Diencephalon (tissue), 1 donor: ENCODE measurements at places on chromosomes 1 and 21. TPM values are rescaled to one million over a fixed set of nuclear protein-coding genes. Genes with fewer than 3 reads are reported as not detected.

Gene SPATA6
- 44.5 TPM for total RNA-seq

Gene AADACL4
- not detected for total RNA-seq

Gene LCE6A
- total RNA-seq = not detected

Gene GPR161
- total RNA-seq = 56.7 TPM

Gene TNNI3K
- total RNA-seq = 7.2 TPM

Gene GFI1
- not detected for total RNA-seq

Gene THEM5
- not detected for total RNA-seq

Gene MATN1
- 0.46 TPM for total RNA-seq

Gene MIXL1
- total RNA-seq = not detected

Gene TSACC
- total RNA-seq = not detected

Gene CCDC24
- 6.2 TPM for total RNA-seq

Gene PATJ
- 40.8 TPM for total RNA-seq

Gene PPFIA4
- 32.8 TPM for total RNA-seq

Gene TDRD10
- total RNA-seq = 0.46 TPM

Gene BTBD8
- total RNA-seq = 93.0 TPM

Gene BOLA1
- 11.8 TPM for total RNA-seq

Gene GNG12
- 63.9 TPM for total RNA-seq

Gene GLMN
- total RNA-seq = 30.2 TPM

Gene ADAM30
- not detected for total RNA-seq

Gene CACNA1S
- under 0.01 TPM for total RNA-seq

Gene ANKRD35
- total RNA-seq = 1.6 TPM

Gene SIK1
- 6.5 TPM for total RNA-seq

Gene RHBG
- total RNA-seq = not detected

Gene SPAG17
- 8.8 TPM for total RNA-seq

Gene PTPN7
- total RNA-seq = not detected

Gene PADI6
- not detected for total RNA-seq

Gene LCE1C
- total RNA-seq = not detected

Gene DMRTA2
- 0.92 TPM for total RNA-seq

Gene SNX7
- total RNA-seq = 36.7 TPM

Gene KRTAP7-1
- not detected for total RNA-seq

Gene ATP6V1G3
- total RNA-seq = not detected

Gene KLHDC7A
- 0.23 TPM for total RNA-seq

Gene MACO1
- 50.7 TPM for total RNA-seq

Gene OR14K1
- total RNA-seq = not detected

Gene COL16A1
- 12.9 TPM for total RNA-seq

Gene KIAA1614
- total RNA-seq = 2.3 TPM

Gene KCNE1
- total RNA-seq = 0.46 TPM
